ENCODE measurements at places on chromosomes 5 and 9. TPM values are rescaled to one million over a fixed set of nuclear protein-coding genes. Genes with fewer than 3 reads are reported as not detected.
A peak's percentile ranks its signal among the peaks of the same experiment; 100 is the strongest.

GRCh38 chr9:32578976-32579375 is 6.0 kb upstream of the NDUFB6 start:
- DNase-seq, result no peak

DNA sequence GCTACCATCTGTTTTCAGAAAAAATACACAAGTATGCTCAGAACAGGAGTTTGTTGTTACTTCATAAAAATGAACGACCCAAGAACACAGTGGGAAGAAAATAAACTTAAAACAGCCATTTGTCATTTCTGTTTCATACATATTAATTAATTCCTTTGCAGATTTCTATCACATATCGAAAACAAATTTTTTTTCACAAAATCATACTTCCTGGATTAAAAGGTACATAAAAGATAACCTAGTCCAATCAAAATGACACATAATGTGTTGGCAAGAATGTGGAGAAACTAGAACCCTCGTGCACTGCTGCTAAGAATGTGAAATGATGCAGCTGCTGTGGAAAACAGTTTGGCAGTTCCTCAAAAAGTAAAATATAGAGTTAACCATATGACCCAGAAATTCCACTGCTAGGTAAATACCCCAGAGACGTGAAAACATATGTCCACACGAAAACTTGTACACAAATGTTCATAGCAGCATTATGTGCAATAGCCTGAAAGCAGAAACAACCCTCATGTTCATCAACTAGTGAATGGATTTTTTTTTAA is 46.0 kb downstream of the MYO10 start:
- DNase-seq, result no peak

GRCh38 chr9:99947395-99947794 is 40.9 kb downstream of the STX17 start:
- DNase-seq, result no peak

DNA sequence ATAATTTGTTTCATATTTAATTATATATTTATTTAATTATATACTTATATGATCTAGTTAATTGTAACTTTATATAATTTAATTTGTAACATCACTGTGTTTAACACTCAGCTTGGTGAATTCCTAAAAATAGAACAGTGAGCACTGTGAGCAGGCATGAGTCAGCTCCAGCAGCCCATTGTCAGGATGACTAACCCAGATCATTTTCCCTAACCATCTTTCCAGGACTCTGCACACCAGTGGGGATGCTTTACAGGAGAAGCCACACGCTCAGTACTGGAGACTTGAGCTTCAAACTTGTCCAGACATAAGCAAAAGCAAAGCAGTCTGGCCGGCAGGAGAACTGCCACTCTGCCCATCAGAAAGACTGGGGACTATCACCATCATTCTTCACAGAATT is 446.2 kb upstream of the TRPC7 start:
- DNase-seq, result peak; percentile 76

- no peak for DNase-seq
Observed at GRCh38 chr9:14249527-14249926, 64.4 kb downstream of the NFIB start.

DNA sequence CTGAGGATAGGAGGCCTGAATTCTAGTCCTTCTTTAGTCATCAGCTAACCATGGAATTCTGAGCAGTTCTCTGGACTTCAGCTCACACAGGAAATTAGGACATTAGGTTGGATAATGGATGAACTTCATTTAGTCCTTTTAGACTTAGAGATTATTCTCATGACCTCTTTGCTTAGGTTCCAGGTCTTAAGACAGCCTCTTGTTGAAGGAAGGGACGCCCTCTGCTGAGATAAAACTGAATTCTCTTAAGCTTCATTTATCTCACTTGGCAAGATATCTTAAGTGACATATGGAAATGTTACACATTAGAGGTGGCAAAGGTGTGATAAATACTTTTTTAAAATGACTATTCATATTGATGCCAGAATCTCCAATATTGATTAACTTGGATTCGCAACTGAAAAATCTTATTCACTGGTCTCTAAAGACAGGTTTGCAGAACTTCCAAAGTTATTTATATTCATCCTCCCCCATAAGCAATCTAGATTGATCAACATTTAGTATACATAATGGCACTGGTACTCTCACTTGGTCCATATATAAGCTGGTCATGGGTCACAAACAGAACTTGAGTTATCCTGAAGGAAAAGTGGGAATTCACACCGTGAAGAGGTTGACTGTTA is 16.9 kb upstream of the ZNF366 start:
- peak; percentile 78 for DNase-seq

DNA sequence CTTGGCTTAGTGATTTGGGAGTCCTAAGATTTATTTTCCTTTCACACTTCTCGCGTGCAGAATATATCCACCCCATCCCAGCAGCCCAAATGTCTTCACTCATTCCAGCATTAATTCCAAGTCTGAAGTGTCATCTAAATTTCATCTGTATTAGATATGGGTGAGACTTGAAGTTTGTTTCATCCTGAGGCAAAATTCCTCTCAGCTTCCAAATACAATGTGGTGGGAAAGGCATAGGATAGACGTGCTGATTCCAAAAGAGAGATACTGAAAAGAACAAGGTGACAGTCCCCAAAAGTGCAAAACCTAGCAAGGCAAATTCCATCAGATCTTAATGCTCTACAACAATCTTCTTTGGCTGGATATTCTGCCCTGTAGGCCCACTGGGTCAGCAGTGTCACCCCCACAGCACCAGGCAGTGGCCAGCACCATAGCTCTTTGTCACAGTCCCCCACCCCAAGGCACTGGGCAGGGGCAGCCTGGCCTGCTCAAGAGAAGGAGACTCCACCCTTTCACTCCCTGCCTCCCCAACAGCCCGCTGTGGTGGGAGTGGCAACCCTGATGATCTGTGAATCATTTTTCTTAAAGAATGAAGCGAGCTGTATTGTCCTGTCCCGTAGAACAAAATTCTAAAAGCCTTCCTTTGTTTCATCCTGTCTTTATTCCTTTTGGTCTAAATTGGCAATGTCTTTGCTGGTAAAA is 2.7 kb upstream of the ADAM19 start:
- DNase-seq, result no peak

GRCh38 chr9:114054191-114054690 is 23.9 kb downstream of the AMBP start:
- no peak for DNase-seq

DNA sequence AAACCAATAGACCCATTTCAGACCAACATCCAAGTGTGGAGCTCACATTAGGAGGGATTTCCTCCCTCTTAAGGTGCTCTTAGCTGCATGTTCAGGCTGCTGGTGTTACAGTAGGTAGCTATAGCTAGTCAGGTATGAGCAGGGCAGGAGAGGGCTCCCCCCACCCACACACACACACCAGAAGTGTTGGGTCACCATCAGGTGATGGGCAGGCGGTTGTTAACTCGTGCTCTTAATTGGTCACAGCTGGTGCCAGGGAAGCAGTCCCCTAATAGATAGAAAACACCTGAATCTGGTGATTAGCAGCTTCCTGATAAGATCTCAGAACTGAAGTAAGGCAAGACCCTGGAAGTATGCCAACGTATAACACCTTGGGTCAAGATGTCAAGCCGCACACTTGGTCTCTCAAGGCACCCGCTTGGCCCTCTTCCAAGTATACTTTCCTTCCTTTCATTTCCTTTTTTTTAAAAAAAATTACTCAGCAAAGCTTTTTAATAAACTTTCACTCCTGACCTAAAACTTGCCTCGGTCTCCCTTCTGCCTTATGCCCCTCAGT is 532.4 kb downstream of the DNAH5 start:
- peak; percentile 5 for DNase-seq

DNA sequence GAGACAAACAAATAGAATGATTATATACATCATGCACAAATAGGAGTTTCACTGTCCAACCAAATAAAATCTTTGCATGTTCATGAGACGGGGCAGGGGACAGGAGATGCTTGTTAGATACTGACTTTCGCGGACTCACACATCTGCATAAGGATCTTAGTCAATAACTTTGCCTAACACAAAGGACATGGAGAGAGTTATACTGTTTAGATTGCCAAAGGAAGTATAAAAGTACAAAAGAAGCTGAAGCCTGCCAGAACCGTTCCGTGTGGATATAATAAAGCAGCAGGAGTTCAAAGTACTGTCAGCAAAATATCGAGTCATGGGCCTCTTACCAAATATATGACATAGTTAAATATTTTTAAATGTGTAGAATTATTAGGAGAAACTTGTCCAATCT is 1148.4 kb downstream of the EFNA5 start:
- DNase-seq, result peak; percentile 1

GRCh38 chr9:17520268-17521064 is 58.4 kb upstream of the SH3GL2 start:
- DNase-seq, result no peak

DNA sequence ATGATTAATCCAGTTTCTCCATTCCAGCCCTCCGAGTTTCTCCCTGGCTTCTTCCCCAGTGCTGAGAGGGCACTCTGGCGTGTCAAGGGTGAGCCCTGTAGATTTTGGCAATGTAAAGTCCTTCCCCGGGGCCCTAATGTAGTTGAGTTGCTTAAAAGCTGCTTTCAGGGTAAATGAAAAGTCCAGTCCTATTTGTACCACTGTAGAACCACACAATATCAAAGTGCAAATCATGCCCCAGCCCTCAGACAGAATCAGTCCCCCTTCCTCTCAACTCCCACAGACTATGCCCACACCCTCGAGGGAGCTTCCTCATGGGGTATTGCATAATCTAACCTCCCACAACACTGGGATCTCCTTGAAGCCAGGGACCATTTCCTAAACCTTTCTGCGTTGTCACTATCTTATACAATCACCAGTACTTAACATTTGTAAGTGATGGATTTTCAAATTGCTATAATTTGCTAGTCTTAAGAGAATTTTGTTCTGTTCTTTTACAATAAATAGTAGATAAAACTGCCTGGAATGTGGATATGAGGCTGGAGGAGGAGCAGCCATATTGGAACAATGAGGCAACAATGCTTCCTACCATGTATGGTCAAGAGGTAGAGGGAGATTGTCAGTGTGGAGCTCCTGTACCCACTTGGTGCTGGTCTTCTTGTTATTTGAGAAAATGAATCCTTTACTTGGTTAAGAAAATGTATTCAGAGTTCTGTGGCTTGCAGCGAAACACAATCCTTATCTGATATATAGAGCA is 34.4 kb downstream of the ZNF366 start:
- DNase-seq, result peak; percentile 58

- DNase-seq, result no peak
Observed at GRCh38 chr9:128167209-128167608, 7.1 kb downstream of the BBLN start.

GRCh38 chr5:166507810-166508425 is 1783.5 kb upstream of the WWC1 start:
- DNase-seq, result no peak

GRCh38 chr5:101206534-101206933 is 303.5 kb upstream of the ST8SIA4 start:
- DNase-seq, result peak; percentile 2

DNA sequence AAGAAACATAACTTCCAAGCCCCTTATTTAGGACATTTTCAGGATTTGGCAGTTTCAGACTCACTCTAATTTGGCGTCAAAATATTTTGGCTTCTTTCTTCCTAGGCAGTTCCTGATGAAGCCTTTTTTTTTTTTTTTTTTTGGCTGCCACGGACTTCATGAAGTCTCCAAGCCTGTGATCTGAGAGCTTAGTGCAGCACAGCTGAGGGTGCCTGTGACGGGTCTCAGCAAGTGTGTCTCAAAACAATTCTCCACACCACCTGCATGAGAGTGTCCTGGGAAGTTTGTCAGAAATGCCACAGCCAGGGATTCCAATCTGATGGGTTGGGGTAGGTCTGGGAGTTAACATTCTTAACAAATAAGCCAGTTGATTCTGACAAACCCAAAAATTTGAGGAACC is 6.0 kb upstream of the ESM1 start:
- DNase-seq, result no peak

DNA sequence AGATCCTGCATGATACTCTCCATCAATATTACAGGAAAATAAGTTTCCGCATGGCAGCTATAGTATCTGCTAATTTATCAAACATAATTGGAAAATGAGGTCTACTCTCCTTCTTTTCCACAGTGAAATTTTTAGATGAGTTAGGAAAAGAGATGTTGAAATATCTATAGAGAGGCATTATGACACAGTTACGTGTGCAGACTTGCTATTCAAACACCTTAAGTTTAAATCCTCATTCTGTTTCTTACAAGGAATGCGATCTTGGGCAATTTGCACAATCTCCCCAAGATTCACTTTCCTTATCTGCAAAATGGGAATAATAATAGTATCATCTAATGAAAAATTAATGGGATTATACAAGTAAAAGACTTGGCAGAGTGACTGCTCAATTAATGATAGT is 91.7 kb upstream of the SLCO6A1 start:
- DNase-seq, result peak; percentile 48

- peak; percentile 63 for DNase-seq
Observed at GRCh38 chr9:117073539-117074341, 341.1 kb downstream of the ASTN2 start.

GRCh38 chr5:155125551-155126095 is 112.1 kb downstream of the KIF4B start:
- no peak for DNase-seq

DNA sequence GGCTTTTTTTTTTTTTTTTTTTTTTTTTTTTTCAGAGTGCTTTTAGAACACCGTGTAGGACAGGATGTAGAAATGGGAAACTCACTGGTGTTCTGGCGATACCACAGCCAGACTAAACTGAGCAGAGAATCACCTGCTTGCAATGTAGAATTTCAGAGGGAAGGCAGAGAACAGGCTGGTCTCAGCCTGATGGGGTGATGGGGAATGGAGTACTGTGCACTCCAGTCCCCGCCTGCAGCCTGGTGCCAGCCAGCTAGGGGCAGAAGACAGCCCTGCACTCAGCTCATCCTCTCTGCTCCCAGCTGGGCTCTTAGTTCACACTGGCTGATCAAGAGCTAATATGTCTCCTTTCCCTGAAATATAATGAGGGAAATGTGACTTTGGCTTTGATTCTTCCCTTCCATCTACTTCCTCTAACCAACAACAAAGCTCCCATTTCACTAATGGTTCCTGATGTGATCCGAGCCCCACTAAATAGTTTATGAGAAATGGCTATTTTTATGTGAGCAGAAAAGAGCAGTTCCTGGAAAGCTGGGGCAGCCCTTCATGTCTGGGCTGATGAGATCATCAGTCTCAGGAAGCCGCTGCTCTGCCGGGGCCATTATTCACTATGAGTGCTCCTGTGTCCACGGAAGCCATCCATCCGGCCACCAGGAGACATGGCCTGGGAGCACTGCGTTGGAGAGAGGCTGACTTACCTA is 209.7 kb downstream of the GADD45G start:
- DNase-seq, result no peak

GRCh38 chr9:85871008-85871407 is 69.9 kb upstream of the NAA35 start:
- DNase-seq, result no peak

Gene SMIM33
- not detected for total RNA-seq

Gene MLLT3
- 0.66 TPM for total RNA-seq

Gene SLC34A1
- not detected for total RNA-seq

Gene FCN2
- total RNA-seq, result not detected

Gene DDX4
- not detected for total RNA-seq

Gene DMRTA1
- 0.77 TPM for total RNA-seq

Gene ITGA1
- 5.3 TPM for total RNA-seq

Gene LCN6
- not detected for total RNA-seq

Gene PCDHGB1
- 0.19 TPM for total RNA-seq

Gene KIF20A
- total RNA-seq, result 30.6 TPM

Gene HMCN2
- total RNA-seq, result not detected

Gene IGIP
- 7.5 TPM for total RNA-seq

Gene CDX1
- not detected for total RNA-seq

Gene HBEGF
- total RNA-seq, result 55.7 TPM

Gene PCDHB15
- total RNA-seq, result 0.91 TPM

Measured in MCF 10A (cell line).